HS-5 (cell line): ENCODE measurements at places on chromosomes 12 and 14.

GRCh38 chr12:11885261-11886038 is 185.3 kb upstream of the BCL2L14 start:
- no peak for DNase-seq

DNA sequence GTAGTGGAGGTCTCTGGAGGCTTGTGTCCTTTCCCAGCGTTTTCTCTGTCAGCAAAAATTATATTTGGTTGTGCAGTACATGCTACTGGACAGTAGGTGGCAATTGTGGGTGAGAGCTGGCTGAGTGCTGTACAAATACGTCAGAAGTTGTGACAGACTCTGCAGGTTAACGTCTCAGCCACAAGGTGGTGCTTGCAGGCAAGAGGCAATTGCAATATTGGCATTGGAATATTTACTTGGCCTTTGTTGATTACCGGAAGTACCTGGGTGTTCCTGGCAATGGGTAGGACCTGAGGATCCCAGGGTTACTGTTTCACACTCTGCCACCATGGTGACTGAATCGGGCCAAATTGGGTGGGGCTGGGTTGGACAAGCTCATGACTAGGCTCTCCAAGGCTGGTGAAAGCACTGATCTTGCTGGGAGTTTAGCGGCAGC is 333.9 kb upstream of the LMO3 start:
- peak; percentile 47 for DNase-seq

DNA sequence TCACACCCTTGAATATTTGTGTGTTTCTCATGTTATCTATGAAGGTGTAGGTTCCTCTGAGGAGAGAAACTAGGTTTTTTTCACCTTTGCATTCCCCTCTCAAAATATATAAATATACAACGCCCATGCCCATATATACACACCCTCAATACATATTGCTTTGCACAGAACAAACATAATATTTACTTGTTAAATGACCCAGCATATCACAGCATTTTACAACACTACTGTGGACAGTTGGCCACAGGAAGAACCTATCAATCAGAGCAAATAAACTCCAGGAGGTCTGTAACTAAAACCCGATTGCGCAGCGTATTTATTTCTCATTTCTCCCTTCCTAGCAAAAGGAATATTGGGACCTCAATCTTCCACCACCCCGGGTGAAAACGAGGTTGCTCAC is 196.0 kb downstream of the SLC5A8 start:
- no peak for DNase-seq

- DNase-seq, result no peak
These were observed 6.2 kb upstream of the CGRRF1 start for GRCh38 chr14:54503486-54503885.

- no peak for DNase-seq
These were observed 13.8 kb downstream of the FBRSL1 start for GRCh38 chr12:132503618-132504204.

- no peak for DNase-seq
These were observed 629 bp downstream of the LETMD1 start for GRCh38 chr12:51048661-51049251.
